ENCODE measurements at places on chromosomes 3 and 15.

GRCh38 chr3:20405744-20406143 lies 219.7 kb upstream of the SGO1 start:
- DNase-seq, result no peak

- DNase-seq, result no peak
These were observed 178.9 kb downstream of the ECT2 start for GRCh38 chr3:172929451-172929850.

- DNase-seq, result no peak
These were observed 28.6 kb downstream of the IL5RA start for GRCh38 chr3:3081381-3082233.

DNA sequence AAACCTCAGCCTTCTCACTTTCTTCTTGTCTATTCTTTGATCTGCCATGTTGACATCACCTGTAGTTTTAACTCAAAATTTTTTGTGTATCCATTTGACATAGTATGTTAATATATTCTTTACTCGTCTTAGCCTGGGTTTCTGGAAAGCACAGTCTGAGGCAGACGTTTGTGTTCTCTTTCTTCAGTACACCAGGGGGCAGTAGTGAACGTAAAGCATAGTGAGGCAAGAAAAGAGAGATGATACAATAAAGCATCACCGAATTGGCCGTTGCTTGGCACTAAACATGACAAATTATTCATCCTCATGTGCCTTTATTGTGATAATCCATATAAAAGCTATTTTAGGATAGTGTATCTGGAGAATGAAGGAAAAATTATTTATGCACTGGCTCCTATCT lies 141.0 kb upstream of the MYRIP start:
- no peak for DNase-seq

GRCh38 chr15:88838667-88839066 lies 35.4 kb downstream of the ACAN start:
- no peak for DNase-seq

- no peak for DNase-seq
These were observed 53.4 kb downstream of the SIDT1 start for GRCh38 chr3:113585720-113586119.

DNA sequence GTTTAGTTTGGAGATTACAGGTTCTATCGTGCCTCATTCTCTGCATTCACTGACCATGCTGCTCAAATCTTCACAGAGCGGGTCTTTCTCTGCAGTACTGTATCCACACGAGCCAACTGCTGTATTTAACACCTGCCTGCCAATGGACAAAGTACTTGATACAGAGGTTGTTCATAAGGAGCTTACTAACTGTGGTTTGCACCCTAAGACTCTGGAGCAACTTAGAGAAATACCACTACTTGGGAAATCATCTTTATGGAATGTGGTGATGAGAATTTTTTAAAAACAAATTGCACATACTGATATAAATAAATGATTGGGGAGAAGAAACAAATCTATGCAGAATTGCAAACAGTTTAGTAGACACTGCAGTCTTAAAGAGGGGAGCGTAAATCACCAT lies 90.0 kb downstream of the PPP2R3A start:
- no peak for DNase-seq

DNA sequence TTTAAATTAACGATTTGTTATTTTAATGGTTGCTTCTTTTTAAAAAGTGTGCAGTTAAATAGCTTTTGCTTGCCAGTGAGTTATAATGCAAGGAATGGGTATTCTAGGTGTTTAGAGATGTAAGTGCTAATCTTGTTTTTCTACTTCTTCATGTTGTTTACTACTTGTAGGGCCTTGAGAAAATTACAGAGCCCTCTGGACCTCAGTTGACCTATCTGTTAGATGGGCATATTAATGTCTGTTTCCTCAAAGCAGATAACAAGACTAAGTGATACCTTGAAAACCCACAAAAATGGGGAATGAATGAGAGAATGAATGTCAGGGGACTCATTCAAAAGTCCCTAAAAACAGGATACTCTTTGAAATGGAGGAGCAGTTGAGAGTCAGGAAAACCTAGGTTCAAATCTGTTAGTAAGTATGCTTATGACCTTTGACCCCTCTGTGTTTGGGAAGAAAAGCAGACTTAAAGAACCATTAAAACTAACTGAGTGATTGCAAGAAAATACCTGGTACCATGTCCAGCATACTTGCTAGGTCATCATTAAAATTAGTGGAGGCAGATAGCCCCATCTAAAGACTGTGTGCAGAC lies 419.5 kb downstream of the EDEM1 start:
- no peak for DNase-seq

GRCh38 chr15:26128611-26129140 lies 265.5 kb upstream of the ATP10A start:
- DNase-seq, result no peak

DNA sequence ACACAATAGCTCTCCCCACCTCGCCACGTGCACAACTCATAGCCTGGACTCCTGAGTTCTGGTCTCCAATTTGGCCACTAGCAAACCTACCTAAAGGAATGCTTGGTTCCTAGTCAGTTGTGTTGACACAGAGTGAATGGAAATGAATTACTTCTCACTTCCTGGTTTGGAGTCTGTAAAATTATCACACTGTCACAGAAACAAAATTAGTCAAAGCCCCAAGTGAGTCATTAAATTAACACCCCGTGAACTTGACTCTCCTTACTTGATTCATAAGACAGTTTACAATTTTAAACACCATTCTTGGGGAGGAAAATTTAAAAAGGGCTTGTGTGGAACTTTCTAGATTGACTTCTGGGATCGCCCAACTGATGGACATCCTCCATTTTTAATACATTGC lies 276.2 kb upstream of the CTNNB1 start:
- DNase-seq, result no peak

DNA sequence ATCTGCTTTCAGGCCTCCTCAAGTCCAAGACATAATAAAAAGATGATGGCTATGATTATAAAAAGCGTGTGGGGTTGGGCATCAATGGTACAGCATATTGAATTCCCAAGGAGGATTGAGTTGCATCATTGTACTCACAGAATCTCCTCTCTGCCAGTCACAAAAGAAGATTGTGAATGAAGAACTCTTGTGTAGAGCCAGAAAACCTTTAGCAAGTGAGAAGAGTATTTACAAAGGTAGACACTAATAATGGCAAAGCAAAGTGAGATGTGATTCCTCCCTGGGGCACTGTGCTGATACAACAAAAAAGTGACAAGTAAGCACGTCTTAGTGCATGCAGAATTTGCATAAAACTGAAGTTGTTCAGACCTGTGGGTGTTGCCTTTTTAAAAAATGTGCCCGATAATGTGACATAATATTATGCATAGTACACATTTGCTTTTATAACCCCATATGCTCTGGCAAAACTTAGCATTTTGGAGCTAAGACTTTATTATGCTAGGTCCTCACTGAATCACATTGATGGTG lies 291.2 kb upstream of the TBC1D5 start:
- no peak for DNase-seq

DNA sequence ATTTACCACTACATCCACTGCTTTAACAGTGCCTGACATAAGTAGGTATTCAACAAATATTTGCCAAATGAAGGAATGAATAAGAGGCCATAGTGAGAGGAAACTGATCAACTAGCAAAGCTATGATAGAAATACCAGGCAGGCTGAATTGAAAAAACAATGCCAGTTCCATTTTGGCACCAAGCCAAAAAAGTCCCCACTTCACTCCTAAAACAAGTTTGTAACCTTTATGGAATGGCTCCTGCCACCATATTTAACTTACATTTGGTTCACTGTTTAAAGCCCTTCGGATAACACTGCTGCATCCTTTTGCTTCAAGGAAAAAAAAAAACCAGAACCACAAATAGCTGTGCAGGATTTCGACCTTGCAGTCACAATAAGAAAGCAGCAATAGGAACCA lies 166.1 kb downstream of the FRMD5 start:
- DNase-seq, result no peak

- DNase-seq, result no peak
These were observed 194.7 kb downstream of the DTWD1 start for GRCh38 chr15:49815526-49815925.

GRCh38 chr15:57551715-57552677 lies 39.7 kb upstream of the MYZAP start:
- DNase-seq, result no peak

DNA sequence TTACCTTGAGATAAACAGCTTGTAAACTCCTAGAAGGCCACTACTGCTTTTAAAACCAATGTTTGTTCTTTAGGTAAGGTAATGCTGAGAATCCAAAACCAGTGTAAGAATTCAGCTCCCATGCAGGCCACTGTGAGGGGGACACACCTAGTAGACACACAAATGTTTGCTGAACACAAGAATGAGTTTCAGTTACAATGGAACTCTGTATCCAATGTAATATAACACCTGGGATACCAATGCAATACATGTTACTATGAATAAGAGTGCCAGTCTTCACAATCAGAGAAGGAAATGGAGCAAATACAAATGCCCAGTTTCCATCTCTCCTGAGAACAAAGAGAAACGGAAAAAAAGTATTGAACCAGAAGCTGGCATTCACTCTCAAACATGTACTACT lies 65.9 kb downstream of the IGF2BP2 start:
- DNase-seq, result no peak
